ENCODE measurements at places on chromosomes 6 and 20.

GRCh38 chr6:659716-660581 lies 3.0 kb upstream of the HUS1B start:
- DNase-seq = no peak

DNA sequence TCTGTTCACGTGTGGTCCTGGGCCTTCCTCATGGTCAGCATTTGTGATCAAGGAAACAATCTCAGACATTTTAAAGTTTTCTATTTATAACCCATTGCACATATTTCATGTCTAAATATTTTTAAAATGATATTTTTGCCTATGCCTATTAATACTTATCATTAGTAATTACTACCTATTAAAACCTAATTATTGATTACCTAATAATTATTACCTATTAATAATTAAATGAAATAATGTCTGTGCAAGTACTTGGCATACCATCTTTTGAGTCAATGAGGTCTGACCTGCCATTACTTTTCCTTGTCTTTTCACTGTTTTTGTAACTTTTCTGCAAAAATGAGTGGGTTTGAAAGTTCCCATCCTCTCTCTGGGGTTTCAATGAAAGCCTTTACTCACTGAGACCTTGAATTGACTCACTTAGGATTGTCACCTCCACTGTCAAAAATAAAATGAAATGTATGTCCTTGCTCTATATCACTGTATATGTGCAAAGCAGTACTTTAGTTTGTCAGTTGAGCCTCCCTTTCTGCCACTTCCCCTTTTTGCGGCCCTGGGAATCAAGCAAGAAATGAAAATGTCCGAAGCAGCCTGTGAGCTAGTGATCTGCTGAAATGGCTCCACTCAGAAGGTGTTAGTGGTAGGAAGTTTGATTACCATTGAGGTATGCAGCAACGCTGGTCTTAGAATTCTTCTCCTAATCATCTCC lies 87.8 kb downstream of the L3MBTL3 start:
- DNase-seq = no peak

GRCh38 chr6:41939176-41939847 lies 2.3 kb downstream of the CCND3 start:
- DNase-seq = no peak

- DNase-seq = no peak
These were observed 37.1 kb upstream of the PROKR2 start for GRCh38 chr20:5353624-5354496.

- DNase-seq = no peak
These were observed 6.1 kb downstream of the DOP1A start for GRCh38 chr6:83073615-83074014.

- no peak for DNase-seq
These were observed 40.3 kb upstream of the HIVEP2 start for GRCh38 chr6:142985281-142985680.

- no peak for DNase-seq
These were observed 337.6 kb upstream of the HSF2 start for GRCh38 chr6:122061855-122062254.

- no peak for DNase-seq
These were observed 667 bp downstream of the CAP2 start for GRCh38 chr6:17393892-17394631.

DNA sequence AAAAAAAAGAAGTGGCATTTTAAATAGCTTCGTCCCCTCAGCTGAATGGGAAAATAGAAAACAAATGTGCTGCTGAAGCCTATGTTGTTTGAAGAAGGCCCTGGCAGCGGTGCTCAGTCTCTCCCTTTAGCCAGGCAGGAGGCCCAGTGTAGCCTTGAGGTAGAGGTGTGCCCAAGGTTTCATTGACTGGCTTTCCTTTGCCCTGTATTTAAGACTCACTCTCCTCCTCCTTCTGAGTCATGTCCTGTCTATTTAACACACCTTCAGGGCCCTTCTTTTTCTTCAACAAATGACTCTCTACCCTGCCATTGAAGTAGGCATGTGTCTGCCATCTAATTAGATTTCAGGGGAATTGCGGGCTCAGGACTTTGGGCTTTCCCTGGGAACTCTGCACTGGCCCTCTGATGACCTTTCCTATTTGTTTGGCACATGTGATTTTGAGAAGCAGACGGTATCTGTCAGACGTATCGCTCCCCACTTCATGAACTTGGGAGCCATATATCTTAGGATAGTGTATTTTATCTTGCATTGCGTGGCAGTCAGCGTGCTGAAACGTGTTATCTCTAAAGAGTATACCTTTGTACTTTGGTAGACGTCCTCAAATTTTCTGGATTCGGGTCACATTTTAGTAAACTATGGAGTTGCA lies 4.3 kb downstream of the TJAP1 start:
- DNase-seq = no peak

Measured in GM12878 (cell line).